ENCODE measurements at places on chromosomes 6 and 20.

DNA sequence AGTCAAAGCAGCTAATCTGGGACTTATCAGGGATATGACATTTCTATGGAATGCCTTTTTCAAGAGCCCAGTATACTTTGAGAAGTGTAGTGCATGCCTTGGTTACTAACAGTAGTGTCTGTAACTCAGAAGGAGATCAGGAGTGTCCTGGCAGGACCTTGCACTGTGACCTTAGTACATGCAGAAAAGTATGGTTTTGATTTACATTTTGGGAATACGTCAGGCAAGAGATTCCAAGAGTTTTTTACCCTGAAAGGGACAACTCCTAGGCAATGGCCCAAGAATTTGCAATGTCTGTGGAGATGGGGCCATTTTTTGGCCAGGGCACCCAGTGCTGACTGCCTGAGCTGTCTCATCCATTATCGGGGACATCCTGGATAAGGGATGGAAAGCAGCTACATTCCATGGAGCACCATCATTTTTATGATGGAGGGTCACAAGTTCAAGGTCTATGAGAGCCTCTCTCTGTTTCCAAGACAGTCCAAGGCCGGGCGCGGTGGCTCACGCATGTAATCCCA lies 80.2 kb downstream of the FAM50B start:
- no peak for DNase-seq

GRCh38 chr6:53793318-53794136 lies 1.3 kb upstream of the LRRC1 start:
- DNase-seq = peak; percentile 48

- DNase-seq = no peak
These were observed 38.8 kb upstream of the MAP3K4 start for GRCh38 chr6:160952633-160953281.

GRCh38 chr6:144140867-144141266 lies 9.4 kb upstream of the STX11 start:
- DNase-seq = no peak

GRCh38 chr6:108702106-108702851 lies 141.6 kb downstream of the FOXO3 start:
- no peak for DNase-seq

GRCh38 chr6:158909938-158910337 lies 90.1 kb downstream of the RSPH3 start:
- DNase-seq = no peak

DNA sequence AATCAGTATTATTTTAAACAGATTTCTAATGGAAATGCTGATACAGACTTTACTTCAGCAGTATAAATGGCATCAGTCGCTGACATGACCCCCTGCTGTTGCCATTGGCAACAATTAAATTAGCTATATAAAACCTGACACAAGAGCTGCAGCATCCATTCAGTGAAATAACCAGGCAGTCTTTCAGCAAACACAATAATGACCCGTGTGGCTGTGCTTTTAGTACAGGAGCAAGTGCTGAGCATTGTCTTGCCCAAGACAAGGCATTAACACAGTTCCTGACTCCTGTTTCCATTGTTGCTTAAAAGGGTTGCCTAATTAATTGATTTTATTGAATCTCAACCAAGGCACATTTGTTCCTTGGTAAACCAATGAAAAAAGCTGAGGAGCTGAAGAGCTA lies 382.1 kb downstream of the HACE1 start:
- DNase-seq = no peak

DNA sequence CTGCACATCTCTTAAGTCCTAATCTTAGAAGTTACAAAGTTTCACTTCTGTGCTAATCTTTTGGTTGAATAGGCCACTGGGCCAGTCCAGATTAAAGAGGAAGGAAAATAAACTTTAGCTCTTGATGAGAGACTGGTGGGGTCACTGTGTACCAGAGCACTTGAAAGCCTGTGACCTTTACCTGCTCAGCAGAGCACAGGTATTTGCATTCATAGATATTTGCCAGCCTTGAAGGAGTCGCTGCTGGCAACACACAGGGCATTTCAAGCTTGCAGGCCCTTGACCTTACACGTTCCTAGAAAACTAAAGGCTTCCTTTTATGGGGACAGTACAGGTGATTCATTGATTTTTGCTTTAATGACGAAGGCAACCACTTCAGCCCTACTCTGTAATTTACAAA lies 108.4 kb upstream of the SLC22A23 start:
- no peak for DNase-seq

GRCh38 chr6:144953552-144954240 lies 668.6 kb downstream of the UTRN start:
- DNase-seq = no peak

DNA sequence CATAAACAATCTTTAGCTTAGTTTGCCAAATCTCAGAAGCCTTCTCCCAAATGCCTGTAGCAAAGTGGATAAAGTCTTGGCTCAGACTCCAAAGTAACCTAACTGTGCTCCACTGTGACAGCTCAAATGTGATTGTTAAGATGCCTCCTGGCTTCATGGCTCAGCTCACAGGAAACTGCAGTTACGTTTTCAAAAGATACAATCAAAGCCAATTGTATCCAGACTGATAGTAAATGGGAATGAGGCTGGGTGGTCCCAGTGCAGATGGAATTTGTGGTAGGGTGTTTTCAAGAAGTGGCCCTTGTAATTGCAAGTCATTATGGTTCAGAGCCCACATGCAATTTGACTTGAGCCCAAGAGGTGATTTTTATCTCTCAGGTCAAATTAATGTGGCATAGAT lies 151.2 kb upstream of the TAB2 start:
- peak; percentile 49 for DNase-seq

GRCh38 chr20:38882600-38882999 lies 43.6 kb upstream of the FAM83D start:
- no peak for DNase-seq

DNA sequence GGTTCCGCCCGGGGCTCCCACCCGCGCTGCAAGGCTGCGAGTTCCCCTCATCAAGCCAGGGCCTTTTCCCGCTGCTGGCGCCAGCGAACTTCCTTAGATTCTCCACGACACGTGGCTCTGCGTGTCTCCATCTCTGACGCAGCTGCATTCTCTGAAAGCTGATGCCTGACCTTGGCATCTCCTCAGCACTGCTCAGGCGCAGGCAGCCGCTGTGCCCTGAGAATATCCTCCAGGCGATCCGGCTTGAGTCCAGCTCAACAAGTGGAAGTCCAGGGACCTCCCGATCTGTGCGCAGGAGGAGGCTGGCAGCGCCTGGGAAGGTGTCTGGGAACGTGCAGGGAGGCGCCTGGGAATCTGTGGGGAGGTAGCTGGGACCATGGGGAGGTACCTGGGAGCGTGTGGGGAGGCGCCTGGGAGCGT lies 171.2 kb upstream of the THBS2 start:
- DNase-seq = no peak

GRCh38 chr6:90989763-90990162 lies 402.9 kb upstream of the MAP3K7 start:
- DNase-seq = no peak

Measured in BE2C (cell line).